ENCODE measurements at places on chromosomes 3 and 15. TPM values are rescaled to one million over a fixed set of nuclear protein-coding genes. Genes with fewer than 3 reads are reported as not detected.

The DNAH12 gene
- total RNA-seq = 0.08 TPM

- ATAC-seq = no peak
These were observed 496.6 kb upstream of the PROK2 start for GRCh38 chr3:72281551-72281950.

The MED12L gene
- total RNA-seq = 0.32 TPM

GRCh38 chr3:127162947-127163645 lies 29.8 kb upstream of the PRR23E start:
- ATAC-seq = no peak

GRCh38 chr3:14286887-14287500 lies 108.4 kb downstream of the LSM3 start:
- ATAC-seq = no peak

The BTLA gene
- total RNA-seq = 0.44 TPM

The C3orf49 gene
- total RNA-seq = not detected

The PP2D1 gene
- not detected for total RNA-seq

The C3orf20 gene
- 0.24 TPM for total RNA-seq

GRCh38 chr15:40908095-40908494 lies 13.8 kb downstream of the VPS18 start:
- no peak for ATAC-seq

DNA sequence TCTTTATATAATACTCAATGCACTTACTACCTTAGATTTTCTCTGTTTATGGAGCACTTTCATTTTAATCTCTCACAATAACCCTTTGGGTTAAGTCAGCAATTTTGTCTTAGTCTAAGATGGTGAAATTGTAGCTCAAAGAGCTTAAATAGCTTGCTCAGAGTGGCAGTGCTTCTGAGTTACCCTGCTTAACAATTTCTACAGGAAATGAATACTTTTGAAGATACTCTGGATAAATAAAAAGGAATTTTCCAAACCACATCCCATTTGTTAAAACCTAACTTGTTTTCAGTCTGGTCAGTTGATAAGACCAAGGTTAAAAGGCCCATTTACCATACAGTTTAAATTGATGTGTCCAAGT lies 37.2 kb downstream of the HMG20A start:
- ATAC-seq = no peak

DNA sequence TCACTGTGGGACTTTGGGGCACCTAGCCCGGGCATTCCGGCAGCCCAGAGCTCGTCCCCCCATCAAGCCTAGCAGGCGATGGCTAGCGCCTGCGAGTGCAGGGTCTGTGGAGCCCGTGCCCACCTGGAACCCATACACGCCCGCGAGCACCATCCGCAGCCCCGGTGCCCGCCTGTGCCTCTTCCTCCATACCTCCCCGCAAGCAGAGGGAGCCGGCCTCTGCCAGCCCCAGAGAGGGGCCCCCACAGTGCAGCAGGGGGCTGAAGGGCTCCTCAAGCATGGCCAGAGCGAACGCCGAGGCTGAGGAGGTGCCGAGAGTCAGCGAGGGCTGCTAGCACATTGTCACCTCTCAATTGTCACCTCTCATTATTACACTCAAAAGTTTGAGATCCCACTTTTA lies 167.8 kb upstream of the EPHA6 start:
- no peak for ATAC-seq

DNA sequence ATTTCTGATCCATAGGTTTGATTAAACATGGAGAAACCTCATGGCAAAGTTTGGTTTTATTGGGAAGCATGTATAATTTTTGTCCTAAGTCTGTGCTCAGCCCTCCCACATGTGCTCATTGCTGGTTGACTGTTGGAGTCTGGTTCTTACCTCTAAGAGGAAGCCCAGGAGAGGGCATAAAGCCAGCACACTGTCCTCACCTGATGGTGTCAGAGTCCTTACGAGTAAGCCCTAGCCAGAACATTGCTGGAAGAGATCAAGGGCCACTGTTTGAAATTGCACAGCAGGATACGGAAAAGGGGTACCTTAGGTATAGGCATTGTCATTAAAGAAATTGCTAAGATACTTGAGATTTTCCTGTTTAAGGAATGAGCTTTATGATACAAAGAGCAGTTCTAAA lies 21.3 kb downstream of the MLH1 start:
- ATAC-seq = no peak

GRCh38 chr3:107407355-107407754 lies 30.1 kb downstream of the CCDC54 start:
- no peak for ATAC-seq

The TICRR gene
- total RNA-seq = 17.0 TPM

DNA sequence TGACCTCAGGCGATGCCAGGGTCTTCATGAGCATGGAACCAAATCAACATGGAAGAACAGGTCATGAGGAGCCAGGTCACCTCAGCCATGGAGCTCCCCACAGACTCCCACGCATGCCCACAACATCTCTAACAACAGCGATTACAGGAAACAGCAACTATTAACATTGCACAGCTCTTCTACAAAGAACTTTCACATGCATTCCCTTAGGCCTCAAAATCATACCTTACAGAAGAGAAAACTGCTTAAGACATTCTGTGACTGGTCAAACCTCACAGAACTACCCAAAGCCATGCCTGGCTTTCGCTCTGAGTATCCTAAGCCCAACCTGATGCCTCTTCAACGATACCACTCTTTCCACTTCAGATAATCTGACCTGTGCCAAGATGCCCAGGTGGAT lies 117.8 kb downstream of the OXNAD1 start:
- ATAC-seq = no peak

- ATAC-seq = no peak
These were observed 5.4 kb downstream of the NDUFB4 start for GRCh38 chr3:120601554-120601953.

The EFL1 gene
- total RNA-seq = 14.5 TPM

The RBM5 gene
- total RNA-seq = 59.5 TPM

DNA sequence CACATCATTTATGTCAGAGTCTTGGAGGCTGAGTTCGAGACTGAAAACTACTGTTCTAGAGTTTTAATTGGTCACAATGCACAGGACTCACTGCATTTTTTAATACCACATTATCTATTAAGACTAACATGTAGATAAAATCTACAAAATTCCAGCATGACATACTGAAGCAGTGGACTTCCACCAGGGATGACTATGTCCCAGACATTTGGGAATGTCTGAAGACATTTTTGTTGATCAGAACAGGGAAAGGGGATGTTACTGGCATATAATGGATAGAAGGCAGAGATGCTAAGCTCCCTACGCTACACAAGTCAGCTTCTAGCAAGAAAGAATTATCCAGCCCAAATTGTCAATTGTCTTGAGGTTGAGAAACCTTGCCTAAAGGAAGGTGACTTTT lies 419.0 kb upstream of the TGFBR2 start:
- ATAC-seq = no peak

GRCh38 chr15:65896236-65896635 lies 26.9 kb downstream of the RAB11A start:
- ATAC-seq = no peak

- ATAC-seq = no peak
These were observed 81.1 kb upstream of the MFGE8 start for GRCh38 chr15:88994286-88994685.

- no peak for ATAC-seq
These were observed 131.3 kb upstream of the LRTM1 start for GRCh38 chr3:55059027-55059629.

DNA sequence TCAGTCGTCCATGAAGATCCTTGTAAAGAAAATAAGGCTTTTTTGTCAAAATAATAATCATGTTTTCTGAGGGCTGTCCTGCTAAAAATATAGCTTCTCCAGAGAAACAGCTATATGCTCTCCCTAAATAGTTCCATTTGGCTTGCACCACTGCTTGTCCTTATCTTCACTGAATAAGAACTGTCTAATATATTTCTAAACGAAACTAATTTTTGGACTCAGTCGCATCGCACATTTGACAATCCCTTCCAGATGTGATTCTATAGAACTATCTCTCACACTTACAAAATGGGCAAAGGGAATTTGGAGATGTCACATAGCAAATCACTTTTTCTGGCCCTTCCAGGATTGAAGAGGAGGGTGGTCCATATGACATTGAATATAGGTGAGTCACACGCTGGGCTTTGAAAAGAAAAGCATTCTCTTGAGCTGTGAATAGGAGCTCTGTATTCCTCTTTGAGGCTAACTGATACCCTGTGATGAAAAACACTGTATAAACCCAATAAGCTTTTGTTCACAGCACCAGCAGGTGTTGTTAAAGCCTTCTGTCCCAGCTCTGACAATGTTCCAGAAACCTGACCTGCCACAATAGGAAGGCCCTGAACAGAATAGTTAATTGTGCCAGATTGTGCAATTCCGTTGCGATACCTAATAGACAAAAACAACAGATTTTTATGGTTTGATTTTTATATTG lies 1144.2 kb downstream of the ROBO2 start:
- no peak for ATAC-seq

- ATAC-seq = peak; percentile 85
These were observed 94.8 kb downstream of the IGF1R start for GRCh38 chr15:98743177-98743576.

The ABHD10 gene
- total RNA-seq = 12.0 TPM

The TGM5 gene
- 13.5 TPM for total RNA-seq

DNA sequence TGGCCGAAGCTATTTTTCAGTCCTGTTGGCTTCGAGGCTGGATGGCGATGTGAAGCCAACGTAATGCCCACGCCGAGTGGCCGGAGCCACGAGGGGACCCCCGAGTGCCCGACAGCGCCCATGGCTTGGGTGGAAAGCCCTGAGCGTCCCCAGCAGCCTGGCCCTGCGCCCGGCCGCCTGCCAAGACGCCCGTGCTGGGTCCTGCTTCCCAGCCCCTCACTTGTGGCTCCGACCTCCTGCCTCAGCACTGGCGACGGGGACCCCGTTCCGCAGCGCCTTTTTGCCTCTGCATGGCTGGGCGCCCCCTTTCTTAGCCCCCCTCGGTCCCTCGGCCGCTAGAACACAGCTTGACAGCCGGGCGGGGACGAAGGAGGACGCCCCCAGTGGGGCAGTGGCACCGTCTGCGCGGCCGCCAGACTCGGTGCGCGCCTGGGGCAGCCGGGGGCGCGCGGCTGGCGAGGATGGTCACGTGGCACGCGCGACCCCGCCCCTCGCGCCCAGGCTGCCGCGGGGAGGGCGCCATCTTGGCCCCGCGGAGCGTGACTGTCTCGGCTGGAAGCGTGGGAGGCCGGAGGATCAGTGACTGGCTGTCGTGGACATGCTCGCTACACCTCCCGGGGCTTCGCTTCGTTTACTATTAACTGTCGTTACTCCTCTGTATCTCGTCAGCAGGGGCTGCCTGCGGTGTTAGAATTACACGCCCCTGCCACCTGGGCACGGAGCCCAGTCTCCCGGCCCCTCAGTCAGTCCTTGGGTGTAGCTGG lies 626 bp upstream of the GPR176 start:
- peak; percentile 92 for ATAC-seq

DNA sequence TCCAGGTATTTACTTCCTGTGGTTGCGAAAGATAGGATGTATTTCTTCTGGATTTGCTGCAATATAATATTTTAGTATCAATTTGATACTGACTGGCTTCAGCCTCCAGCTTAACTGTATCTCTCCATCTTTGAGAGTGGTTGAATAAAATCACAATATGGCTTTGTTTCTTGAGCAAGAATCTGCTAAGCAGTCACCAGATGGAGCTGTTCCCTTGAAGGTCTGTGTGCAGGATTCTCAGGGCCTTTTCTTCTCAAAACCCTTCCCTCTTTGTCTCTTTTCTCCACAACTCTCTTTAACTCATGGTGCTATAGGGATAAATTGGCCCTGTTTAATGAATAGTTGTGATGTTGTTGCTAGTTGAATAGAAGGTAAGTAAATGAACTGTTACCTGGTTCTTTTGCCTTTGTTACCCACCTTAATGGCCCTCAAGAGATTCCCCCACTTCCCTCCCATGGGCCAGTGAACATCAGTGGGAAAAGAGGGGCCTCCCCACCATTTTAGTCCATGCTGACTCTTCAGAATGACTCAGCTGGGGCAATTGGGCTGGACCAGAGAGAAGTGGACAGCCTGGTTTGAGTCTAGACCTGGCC lies 34.8 kb upstream of the RAB6B start:
- ATAC-seq = peak; percentile 42

DNA sequence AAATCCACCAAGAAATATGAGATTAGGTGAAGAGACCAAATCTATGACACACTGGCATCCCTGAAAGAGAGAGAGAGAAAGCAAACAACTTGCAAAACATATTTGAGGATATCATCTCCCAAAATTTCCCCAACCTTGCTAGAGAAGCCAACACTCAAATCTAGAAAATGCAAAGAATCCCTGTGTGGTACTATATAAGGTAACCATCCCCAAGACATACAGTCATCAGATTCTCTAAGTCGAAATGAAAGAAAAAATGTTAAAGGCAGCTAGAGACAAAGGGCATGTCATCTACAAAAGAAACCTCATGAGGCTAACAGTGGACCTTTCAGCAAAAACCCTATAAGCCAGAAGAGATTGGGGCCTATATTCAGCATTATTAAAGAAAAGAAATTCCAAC lies 622.1 kb upstream of the LMCD1 start:
- ATAC-seq = no peak

DNA sequence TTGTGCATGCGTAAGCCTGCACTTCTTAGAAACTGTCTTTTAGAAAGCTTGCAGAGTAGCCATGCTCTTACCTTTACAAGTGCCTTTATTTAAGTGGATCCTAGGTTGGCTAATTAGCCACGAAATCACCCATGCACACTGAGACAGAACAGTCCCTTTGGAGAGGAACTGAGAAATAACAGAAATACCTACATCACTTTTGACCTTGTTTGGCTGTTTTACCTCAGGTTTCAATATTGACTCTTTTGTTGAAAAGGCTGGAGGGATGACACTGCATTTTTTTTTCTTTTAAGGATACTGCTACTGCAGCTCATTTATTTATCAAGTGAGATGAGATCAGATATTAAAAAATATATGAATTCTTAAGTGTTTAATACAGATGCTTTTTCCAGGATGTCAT lies 155.6 kb upstream of the GOLIM4 start:
- no peak for ATAC-seq

DNA sequence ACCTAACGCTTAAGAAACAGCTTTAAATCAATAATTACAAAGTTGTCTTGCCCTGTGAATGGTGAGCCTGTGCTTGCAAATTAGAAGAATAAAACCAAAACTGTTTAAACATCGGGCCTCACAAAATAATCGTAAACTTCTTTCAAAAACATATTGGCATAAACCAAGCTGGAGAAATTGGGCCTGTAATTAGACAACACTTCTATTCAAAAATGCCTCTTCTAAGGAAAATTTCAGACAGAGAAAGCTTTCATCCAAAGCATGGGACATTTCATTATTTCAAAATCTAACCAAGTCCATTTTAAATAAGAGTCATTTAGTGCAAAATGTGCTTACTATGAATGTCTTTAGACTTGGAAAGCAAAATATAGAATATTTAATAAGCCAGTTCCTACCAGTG lies 35.5 kb upstream of the GNB4 start:
- no peak for ATAC-seq

GRCh38 chr3:186200726-186201125 lies 91.8 kb upstream of the ETV5 start:
- ATAC-seq = no peak

DNA sequence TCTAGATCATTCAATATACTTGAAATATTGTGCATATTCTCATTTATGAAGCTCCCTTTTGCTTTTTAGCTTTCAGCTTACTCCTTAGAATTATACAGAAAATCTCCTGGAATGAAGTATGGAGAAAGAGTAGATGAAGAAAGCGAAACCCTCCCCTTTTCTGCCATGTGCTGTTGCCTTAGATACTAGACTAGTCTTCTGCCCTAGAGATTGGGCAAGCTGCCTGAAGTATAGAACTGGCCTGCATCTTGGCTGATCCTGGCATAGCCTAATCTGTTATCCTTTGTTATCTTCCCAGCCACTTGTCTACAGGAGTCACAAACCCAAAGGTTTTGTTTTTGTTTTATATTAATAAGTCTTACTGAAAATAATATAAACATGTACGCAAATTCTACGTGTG lies 138.8 kb downstream of the RBPMS2 start:
- no peak for ATAC-seq

The SLC12A1 gene
- not detected for total RNA-seq
